ENCODE measurements at places on chromosomes 16 and 17.

DNA sequence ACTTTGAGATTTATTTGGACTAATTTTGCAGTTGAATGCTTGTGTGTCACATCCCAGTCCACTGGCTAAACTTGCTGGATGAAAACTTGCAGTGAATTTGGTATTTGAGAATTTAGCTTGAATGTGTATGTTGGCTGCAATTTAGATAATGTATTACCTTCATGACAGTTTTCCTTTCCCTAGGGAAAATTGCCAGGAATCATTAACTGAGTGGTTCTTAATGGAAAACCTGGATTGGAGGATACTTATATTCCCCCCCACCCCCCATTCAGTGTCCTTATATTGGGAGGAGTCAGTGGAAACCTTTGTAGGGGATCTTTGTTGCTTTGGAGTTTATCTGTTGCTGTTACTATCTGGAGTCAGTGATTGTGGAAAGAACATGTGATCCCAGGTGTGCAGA, 67.6 kb downstream of the KPNA2 start:
- DNase-seq, result no peak

DNA sequence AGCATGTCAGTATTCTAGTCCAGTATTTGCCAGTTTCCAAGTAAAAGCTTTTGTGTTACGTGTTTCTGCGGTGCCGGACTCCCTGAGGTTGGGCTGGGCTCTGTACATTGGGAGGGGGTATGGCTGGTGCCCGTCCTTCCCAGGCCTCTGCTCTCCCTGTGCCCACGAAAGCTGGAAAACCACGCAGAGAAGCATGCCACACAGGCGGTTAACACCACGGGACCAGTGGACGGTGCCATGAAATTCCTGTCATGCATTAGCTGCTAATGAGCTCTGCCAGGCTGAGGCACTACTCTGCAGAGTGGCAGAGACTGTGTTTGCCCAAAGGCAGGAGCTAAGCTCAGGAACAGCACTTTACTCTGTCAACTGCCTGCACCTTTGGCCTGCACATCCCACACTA, 8.1 kb downstream of the SMIM5 start:
- no peak for DNase-seq

DNA sequence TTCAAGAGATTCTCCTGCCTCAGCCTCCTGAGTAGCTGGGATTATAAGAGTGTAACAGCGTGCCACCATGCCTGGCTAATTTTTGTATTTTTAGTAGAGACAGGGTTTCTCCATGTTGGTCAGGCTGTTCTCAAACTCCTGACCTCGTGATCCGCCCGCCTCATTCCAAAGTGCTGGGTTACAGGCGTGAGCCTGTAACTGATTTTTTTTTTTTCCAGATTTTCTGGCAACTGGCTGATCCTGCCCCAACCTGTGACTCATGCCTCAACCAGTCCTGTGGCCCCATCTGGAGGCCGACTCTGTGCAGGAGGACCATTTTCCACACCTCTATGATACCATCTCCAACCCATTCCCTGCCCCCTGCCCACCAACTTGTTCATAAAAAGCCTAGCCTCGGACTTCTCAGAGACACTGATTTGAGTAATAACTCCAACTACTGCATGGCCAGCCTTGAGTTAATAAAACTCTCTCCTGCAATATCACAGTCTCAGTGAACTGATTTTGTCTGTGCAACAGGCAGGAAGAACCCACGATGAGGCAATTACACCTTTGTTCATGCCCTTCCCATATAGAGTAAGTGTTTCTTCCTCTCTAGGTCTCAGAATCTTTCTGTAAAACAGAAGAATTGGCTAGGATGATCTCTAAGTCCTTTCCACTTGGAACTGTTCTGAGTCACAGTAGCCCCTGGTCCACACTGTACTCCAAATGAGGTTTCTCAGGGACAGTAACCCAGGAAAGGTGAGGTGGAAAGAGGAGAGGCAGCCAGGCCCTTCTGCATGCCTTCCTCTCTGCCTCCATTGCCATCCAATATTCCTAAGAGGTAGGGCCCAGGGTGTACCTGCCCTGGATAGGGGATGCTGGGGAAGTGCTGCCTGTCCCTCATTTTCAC, 8.8 kb upstream of the CNOT1 start:
- peak; percentile 82 for DNase-seq

DNA sequence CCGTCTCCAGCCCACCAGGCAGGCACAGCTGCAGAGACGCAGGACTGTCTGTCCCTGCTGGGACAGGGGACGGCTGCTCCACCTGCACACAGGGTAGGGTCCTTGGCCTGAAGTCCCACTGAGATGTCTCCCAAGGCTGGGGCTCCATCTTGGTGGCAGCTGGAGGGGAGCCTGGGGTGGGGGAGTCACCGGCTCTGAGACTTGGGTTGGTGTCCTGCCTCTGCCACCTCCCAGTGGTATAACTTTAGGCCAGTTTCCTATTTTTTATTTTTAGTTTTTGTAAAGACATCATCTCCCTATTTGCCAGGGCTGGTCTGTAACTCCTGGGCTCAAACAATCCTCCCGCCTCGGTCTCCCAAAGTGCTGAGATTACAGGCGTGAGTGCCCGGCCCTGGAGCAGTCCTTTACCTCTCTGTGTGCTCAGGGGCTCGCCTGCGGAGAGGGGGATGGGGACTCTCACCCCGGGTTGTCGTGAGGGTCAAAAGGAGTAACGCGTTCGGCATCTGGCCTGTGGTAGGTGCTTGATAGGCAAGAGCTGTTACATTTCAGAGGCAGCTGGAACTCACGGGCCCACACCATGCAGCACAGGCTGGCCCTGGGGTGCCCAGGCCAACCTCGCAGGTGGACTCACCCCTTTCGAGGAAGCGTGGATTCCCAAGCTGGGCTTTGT, 46.6 kb upstream of the DOC2B start:
- no peak for DNase-seq

GRCh38 chr16:27472091-27473020, 70.4 kb downstream of the IL21R start:
- no peak for DNase-seq

DNA sequence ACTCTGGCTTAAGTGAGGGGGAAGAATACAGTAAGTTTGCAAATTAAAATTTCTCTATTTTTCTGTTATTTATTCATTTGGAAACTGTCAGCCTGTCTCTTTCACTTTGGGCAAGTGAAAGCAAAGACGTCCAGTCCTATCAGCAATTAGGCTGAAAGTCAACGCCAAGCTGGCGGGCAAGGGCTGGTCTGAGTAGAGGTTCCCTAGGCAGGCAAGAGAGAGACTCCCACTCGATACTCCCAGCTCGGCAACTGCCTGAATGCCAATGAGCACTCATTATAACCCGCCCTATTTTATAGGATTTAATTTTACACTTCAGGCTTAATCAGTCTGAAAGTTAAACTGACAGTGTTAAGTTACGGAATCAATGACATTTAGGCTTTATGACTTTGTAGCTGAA, 14.3 kb upstream of the SLC38A8 start:
- no peak for DNase-seq

All from NCI-H226 (cell line).